ENCODE measurements at places on chromosomes 3 and 15.

DNA sequence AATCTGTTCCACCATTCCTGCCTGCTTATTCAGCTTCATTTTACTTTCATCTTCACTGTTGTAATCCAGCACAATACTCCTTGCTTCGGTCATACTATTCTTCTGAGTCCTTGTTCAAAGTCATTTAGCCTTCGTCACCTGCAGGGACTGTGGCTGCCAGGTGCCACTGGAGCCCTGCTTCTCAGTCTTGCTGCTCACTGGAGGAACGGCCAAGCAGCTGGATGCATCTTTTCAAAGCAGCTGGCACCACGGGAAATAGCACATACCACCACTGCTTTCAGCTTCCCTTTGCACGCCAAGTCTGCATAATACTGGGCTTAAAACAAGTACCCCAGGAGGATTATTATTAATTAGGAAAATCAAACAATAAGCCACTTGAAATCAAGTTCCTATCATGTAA, 287.6 kb downstream of the BCHE start:
- no peak for DNase-seq

DNA sequence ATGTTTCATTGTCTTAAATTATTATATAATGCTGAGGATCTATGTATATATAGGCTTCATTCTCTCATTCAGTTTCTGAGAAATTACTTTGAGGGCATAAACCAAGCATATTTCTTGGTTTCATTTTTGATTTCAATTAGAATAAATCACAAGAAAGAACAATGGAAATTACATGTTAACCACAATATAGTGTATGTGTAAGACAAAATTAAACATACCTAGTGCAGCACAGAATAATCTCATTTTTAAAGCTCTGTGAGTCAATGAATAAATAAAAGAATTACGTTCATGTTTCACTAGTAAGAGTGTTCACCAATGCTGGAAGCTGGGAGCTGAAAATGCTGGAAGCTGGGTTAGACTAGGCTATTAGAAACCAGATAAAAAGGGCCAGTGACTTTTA, 72.8 kb downstream of the UBE3A start:
- no peak for DNase-seq

DNA sequence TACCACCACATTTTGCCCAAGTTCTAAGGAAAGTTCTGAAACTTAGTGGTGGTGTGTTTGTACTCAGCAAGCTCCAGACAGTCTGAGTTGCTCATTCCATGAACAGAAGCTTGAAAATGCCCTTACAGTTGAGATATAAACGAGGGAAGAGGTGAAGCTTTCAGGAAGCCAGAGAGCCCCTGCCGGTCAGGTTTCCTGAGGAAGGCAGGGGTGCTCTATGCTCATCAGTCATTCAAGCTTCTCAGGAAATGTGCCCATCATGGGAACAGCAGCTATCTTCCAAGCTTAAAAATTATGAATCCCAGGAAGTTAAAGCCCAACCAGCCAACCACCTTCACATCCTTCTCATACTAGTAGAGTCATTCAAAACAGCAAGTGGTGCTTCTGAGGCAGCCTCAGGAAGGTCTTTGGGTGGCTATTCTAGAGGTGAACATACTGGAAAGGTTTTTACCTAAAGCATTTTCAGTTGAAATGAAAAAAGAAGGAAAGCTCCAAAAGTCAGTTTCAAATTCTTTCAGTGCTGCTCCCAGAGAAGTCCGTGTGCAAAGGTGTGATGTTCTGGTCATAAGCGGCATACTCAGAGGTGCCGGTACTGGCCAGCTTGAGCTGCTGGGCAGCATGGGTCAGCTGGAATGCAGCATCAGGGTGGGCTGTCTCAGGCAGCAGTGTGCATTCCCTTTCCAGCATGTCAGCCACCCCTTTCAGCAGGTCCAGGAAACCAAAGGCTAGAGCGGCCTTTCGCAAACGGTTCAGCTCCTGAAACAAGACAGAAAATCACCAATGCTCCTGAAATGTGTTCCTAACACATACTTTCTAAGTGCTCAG, 31.8 kb downstream of the INTS14 start:
- no peak for DNase-seq

DNA sequence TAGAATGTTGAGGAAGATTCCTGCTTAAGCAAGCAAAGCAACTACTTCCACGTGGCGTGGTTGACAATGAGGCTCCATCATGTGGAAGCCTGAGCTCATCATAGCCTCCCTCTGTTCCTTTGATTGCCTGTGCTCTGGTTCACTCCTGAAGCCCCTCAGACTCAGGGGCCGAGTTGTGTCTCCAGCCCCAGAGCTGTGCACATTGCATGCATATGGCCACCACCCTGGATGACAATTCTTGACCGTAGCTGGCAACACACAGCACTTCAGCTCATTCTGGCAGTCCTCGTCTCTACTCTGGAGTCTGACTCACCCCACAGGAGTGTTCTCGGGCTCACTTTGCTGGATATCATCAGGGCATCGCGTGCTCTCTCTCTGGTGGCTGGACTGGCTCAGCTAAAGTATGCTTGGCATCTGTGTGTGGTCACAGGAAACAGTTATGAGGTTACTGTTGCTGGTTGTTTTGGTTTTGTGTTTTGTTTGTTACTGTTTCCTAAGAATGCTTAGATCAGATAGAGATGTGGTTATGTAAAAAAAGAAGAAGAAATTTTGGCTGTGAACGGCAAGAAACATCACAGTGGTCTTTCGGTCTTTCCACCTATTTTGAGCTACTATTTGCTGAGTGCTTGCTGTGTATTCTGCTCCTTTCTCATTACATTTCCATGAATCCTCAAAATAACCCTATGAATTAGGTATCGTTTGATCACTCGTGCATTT, 41.6 kb upstream of the MRPS22 start:
- DNase-seq: no peak

- no peak for DNase-seq
These were observed 12.6 kb upstream of the STARD5 start for GRCh38 chr15:81336568-81336967.

- no peak for DNase-seq
These were observed 172.9 kb upstream of the BCL6 start for GRCh38 chr3:187918081-187918644.

All from stimulated activated CD8-positive, alpha-beta memory T cell treated with anti-CD3 and anti-CD28 coated beads, Interleukin-7, amount 100 ng/mL, for 48 hours (primary cell).